ENCODE measurements at places on chromosomes 11 and 22.

DNA sequence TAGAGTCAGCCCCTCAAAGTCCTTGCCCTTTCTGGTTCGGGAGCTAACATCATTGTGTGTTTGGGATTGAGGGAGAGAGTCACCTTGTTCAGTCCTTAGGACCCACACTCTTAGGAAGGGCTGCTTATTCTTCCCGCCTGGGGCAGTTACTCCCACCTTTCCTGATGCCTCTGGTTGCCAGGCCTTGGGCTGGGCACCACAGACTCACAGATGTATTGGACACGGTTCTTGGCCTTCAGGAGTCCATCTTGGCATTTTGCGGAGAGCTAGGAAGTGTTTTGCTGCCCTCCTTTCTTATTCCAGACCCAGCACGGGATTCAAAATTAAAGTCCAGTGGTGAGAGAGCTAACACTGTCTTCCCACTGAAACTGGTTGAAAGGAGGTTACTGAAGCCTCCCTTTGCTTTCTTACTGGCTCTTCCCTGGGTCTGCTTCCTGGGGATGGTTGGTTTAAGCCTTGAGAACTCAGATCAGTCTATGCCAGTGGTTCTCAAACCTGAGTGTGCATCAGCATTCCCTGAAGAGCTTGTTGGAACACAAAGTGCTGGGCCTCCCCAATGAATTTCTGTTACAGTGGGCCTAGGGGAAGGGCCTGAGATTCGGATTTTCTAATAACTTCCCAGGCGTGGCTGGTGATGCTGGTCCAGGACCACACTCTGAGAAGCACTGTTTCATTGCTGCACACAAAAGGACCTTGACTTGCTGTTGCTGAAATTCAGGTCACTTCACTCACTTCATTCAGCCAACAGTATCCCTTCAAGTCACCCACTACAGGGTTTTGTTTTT is 1.4 kb downstream of the OSBP2 start:
- no peak for DNase-seq

DNA sequence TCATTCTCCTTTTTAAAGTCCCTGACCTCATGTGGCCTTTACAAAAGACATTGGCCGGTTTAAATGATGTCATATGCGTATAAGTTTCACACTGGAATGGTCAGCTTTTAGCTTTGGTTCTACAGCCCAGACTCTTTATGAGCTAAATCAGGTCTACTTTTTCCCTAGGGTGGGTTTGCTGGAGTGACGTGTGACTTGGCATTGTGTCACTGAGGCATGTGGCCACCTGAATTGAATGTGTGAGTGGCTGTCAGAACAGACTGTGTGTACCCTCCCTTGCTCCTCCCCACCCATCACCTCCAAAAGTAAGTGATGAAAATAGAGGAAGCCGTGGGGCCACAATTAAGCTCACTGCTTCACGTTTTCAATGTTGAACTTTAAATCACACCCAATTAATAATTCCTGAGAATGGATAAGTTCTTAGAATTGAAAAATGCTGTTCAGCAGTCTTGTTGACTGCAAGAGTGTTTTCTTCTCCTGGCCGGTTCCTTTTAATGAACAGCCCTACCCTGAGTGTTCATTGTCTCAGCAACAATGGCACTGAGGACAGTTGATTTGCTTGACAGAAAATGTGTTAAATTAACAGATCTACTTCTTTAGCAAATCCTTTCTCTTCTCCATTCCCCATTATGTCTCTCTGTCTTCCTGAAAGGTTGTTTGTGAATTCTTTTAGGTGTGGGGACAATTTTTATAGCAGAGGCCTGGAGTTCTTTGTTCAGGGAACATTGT is 11.3 kb downstream of the CECR2 start:
- no peak for DNase-seq

DNA sequence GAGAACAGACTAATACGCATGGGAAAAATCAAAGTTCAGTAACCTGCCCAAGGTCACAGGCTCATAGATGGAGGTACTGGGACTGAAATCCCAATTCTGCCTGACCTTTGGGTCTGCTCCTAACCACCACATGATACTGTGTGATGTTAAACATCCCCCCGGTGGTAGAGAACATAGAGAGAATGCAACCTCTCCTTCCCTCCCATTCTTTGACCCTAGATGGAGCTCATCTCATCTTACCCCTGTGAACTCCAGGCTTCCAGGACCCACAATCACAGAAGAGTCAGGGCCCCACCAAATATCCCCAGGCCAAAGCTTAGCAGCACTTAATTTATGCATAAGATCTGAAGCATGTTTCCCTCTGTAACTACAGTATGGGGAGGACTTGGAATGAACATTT is 198.5 kb downstream of the MYO18B start:
- no peak for DNase-seq

DNA sequence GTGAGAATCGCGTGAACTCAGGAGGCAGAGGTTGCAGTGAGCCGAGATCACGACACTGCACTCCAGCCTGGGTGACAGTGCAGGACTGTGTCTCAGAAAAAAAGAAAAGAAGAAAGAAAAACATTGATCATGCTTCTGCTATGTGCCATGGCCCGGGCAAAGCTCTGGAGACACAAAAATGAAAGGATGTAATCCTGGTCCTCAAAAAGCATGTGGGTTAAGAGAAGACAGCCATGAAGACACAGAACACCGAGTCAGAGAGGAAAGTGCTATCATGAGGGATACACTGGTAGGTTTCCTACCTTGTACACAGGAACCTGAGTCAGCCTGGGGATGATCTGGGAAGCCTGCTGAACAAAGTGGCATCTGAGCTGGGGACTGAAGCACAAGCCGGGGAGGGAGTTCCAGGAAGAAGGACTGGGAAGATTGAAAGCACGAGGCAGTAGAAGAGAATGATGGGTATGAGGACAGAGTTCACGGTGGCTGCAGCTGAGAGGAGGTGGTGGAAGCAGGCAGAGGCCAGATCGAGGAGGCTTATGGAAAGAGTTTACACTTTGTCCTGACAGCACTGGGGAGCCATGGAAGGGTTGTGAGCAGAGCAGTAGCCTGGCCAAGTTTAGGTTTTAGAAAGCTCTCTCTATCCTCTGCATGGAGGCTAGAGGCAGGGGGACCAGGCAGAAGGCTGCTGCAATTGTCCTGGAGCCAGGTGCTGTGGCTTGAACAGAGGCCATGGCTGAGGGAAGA is 9.9 kb upstream of the MAFF start:
- no peak for DNase-seq

GRCh38 chr11:64518928-64519327 is 72.1 kb upstream of the SLC22A12 start:
- no peak for DNase-seq
